Activated T-helper 2 cell treated with anti-CD3 and anti-CD28 coated beads, Interferon-gamma antibody, Interleukin-2, Interleukin-4, amounts not matched to agents 10 μg/mL and 5 μg/mL and 100 μg/mL, durations not matched to agents 14 hours and 24 hours and 36 hours (primary cell): ENCODE measurements at places on chromosomes 5 and 9.

DNA sequence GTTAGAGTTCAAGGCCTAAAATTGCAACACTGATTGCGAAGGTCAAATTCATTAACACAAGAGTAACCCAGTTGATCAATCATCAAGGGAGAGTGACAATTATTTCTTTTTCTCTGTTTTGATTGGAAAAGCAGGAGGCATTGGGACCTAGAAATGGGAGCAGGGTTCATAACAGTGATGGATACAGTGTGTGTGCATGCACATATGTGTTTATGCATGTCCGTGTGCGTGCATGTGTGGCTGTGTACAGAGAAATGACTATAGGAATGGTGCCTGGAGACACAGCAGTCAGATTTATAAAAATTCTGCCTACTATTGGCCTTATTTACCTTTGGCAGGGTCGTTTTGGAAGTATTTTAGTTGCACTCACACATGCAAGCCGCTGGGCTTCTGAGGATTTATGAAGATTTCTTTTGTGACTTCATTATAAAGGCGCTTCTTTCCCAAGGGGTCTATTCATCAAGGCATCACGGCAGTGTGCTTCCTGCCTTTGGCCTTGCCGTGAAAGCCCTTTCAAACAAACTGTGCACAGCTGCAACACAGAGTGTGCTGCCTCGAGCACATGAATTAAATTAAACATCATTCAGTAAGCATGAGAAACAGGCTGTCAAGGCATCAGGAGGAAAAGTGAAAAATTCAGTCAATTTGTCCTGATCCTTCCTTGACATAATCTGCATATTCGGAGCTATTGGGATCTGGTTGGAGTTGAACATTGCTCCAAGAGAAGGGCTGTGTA, 122.8 kb upstream of the PUM3 start:
- no peak overlapping the region for H3K4me3 ChIP-seq
- no peak for DNase-seq
- H3K27ac ChIP-seq = no peak overlapping the region
- H3K4me1 ChIP-seq = no peaks in the 10 kb centered on the region
- no peaks in the 10 kb centered on the region for H3K27me3 ChIP-seq

GRCh38 chr5:54881286-54882005, 103.9 kb downstream of the ESM1 start:
- no peak for DNase-seq
- peaks cover 19% of the 10 kb centered on the region for H3K4me1 ChIP-seq
- H3K27me3 ChIP-seq = peaks cover 72% of the 10 kb centered on the region
- H3K27ac ChIP-seq = no peak overlapping the region
- peaks cover 5% of the 10 kb centered on the region for H3K36me3 ChIP-seq

DNA sequence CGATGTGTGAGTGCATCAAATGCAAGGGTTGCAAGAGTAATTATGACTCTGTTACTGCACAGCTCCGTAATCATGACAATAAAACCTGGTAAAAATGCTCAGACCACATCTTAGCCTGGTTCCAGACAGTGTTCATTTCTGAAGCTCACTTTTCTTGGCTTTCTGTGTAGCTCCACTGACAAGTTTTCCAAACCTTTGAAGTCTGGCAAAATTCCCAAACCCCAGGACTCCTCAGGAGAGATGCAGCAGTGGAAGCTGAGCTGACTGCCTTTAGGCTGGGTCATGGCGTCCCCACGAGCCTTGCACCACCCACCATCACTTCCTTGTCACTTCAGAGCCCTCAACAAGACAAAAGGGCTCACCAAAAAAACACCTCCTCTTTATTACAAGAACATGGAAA, 131.6 kb upstream of the TAS2R1 start:
- no peaks in the 10 kb centered on the region for H3K4me1 ChIP-seq
- DNase-seq = no peak
- no peak overlapping the region for H3K27ac ChIP-seq
- no peaks in the 10 kb centered on the region for H3K36me3 ChIP-seq
- no peaks in the 10 kb centered on the region for H3K27me3 ChIP-seq
- no peak overlapping the region for H3K4me3 ChIP-seq

- H3K27me3 ChIP-seq = no peaks in the 10 kb centered on the region
- no peak for DNase-seq
- peak overlapping the region; percentile 21 for H3K27ac ChIP-seq
Observed at GRCh38 chr9:89383030-89383720, 64.9 kb downstream of the SECISBP2 start.

- no peaks in the 10 kb centered on the region for H3K36me3 ChIP-seq
- no peak for DNase-seq
- H3K27ac ChIP-seq = no peak overlapping the region
- H3K27me3 ChIP-seq = no peaks in the 10 kb centered on the region
Observed at GRCh38 chr5:16805486-16805885, 130.6 kb downstream of the MYO10 start.
